ENCODE measurements at places on chromosomes 4 and X. TPM values are rescaled to one million over a fixed set of nuclear protein-coding genes. Genes with fewer than 3 reads are reported as not detected.

CCSER1 gene
- 2.2 TPM for total RNA-seq

NDNF gene
- total RNA-seq, result not detected

FHIP1A gene
- 0.80 TPM for total RNA-seq

HSFX3 gene
- not detected for total RNA-seq

PCDH19 gene
- 1.1 TPM for total RNA-seq

SLC34A2 gene
- total RNA-seq, result not detected

SAGE1 gene
- total RNA-seq, result not detected

SLC25A4 gene
- total RNA-seq, result 12.2 TPM

RNF150 gene
- 0.22 TPM for total RNA-seq

SSX4B gene
- not detected for total RNA-seq

POU3F4 gene
- total RNA-seq, result not detected

ITM2A gene
- total RNA-seq, result 40.1 TPM

VSIG1 gene
- 2.4 TPM for total RNA-seq

TRMT10A gene
- 11.1 TPM for total RNA-seq

HSFX4 gene
- not detected for total RNA-seq

UGT2B10 gene
- not detected for total RNA-seq

PGM2 gene
- total RNA-seq, result 99.2 TPM

RAI2 gene
- total RNA-seq, result 0.80 TPM

C4orf51 gene
- total RNA-seq, result not detected

ZAR1 gene
- not detected for total RNA-seq

MAB21L2 gene
- total RNA-seq, result 2.8 TPM

COL4A6 gene
- 2.1 TPM for total RNA-seq

GPR119 gene
- not detected for total RNA-seq

KLHL8 gene
- 18.2 TPM for total RNA-seq

MAGEA9B gene
- not detected for total RNA-seq

MAMLD1 gene
- total RNA-seq, result 2.3 TPM

GYG2 gene
- 0.14 TPM for total RNA-seq

TMEM154 gene
- 20.7 TPM for total RNA-seq

GAB3 gene
- total RNA-seq, result 4.7 TPM

KLB gene
- under 0.01 TPM for total RNA-seq

CCDC149 gene
- 10.8 TPM for total RNA-seq

ALB gene
- total RNA-seq, result 0.13 TPM

TKTL2 gene
- total RNA-seq, result not detected

AR gene
- total RNA-seq, result 6.6 TPM

PRPS1 gene
- 43.4 TPM for total RNA-seq

AMBN gene
- total RNA-seq, result not detected

CISD2 gene
- 30.2 TPM for total RNA-seq

HTT-AS gene
- total RNA-seq, result not detected

TRIM75 gene
- not detected for total RNA-seq

CDKL2 gene
- 0.65 TPM for total RNA-seq

FGA gene
- not detected for total RNA-seq

All from thoracic aorta endothelial cell (primary cell).